ENCODE measurements at places on chromosomes 16 and 17. TPM values are rescaled to one million over a fixed set of nuclear protein-coding genes. Genes with fewer than 3 reads are reported as not detected.

CWC25 gene
- total RNA-seq: 77.8 TPM

KRTAP2-1 gene
- total RNA-seq: not detected

COG8 gene
- 57.4 TPM for total RNA-seq

KRTAP4-3 gene
- not detected for total RNA-seq

HSPB9 gene
- 0.69 TPM for total RNA-seq

GRCh38 chr16:86992587-86992986, 324.6 kb downstream of the C16orf95 start:
- peaks cover 31% of the 10 kb centered on the region for H3K4me1 ChIP-seq
- peaks cover 61% of the 10 kb centered on the region for H3K27me3 ChIP-seq
- H3K27ac ChIP-seq: no peak overlapping the region

- no peak for DNase-seq
- no peak overlapping the region for H3K4me3 ChIP-seq
- no peak overlapping the region for H3K27ac ChIP-seq
- H3K27me3 ChIP-seq: no peaks in the 10 kb centered on the region
- peaks cover 21% of the 10 kb centered on the region for H3K36me3 ChIP-seq
- no peaks in the 10 kb centered on the region for H3K4me1 ChIP-seq
Measured at GRCh38 chr17:80395402-80396151, 19.4 kb upstream of the ENDOV start.

DNA sequence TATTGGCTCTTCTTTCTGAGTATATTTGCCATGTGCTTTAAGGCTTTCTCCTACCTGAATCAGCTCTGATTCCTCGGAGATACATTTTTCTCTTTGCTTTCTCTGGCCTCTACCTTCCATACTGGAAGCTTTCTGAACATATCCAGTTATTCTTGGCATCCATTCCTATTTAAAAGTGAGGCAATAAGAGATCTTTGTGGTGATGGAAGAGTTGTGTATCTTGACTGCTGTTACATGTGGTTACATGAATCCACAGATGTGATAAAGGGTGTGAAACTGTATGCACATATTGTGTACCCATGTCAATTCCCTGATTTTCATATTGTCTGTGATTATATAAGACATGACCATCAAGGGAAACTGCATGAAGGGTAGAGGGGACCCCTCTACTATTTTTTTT, 24.4 kb downstream of the UBE2O start:
- H3K27me3 ChIP-seq: no peaks in the 10 kb centered on the region
- H3K4me1 ChIP-seq: no peaks in the 10 kb centered on the region
- no peaks in the 10 kb centered on the region for H3K36me3 ChIP-seq

DNA sequence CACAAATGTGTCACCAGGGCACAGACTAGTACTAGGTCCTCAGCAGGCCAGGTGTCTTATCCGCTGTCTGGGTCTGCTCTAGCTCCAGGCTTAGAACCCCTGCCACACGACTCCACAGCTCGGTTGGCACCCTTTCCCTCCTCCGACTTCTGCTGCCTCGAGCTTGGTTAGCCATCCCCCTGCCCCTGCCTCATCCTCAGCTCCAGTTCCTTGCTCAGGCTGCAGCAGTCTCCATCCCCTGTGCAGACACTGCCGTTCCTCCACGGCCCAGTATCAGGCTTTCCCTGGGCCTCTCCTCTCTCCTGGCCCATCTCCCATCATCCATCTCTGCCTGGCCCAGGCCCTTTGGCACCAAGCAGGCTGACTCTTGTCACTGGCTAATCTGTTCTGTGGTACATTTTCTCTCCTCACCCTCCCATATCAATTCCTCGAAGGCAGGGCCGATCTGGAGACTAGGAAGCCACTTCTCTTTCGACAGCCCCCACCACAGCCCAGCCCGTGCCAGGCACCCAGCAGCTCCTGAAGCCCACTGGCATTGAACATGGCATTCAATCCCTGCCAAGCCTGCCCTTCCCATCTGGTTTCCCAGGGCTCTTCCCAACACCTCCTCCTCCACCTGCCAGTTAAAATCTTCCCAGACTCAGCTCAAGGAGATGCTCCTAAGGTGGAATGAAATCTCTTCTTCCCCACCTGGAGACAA, 1.4 kb upstream of the GRN start:
- no peak overlapping the region for H3K27ac ChIP-seq
- H3K4me3 ChIP-seq: no peak overlapping the region
- DNase-seq: no peak
- peaks cover 14% of the 10 kb centered on the region for H3K4me1 ChIP-seq
- no peaks in the 10 kb centered on the region for H3K27me3 ChIP-seq
- H3K36me3 ChIP-seq: peaks cover 24% of the 10 kb centered on the region

DNA sequence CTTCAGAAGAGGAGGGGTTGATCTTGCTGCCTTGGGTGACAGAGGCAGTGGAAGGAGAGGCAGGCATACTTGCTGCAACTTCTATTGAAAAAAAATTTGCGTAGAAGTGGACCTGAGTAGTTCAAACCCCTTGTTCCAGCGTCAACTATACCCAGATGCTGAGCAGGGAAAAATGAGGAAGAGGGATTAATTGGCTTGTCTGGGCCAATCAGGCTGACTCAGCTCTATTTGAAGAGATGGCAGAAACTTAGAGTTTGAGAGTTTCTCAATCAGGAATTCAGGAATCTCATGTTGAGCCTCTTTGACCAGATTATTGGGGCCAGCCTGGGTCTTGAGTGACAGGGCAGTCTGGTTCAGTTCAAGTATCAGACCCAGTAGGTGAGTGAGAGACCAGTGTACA, 17.6 kb downstream of the CASC3 start:
- no peaks in the 10 kb centered on the region for H3K4me1 ChIP-seq
- no peak overlapping the region for H3K27ac ChIP-seq
- no peak overlapping the region for H3K4me3 ChIP-seq
- peaks cover 71% of the 10 kb centered on the region for H3K36me3 ChIP-seq
- no peak for DNase-seq
- H3K27me3 ChIP-seq: no peaks in the 10 kb centered on the region

- no peaks in the 10 kb centered on the region for H3K36me3 ChIP-seq
- DNase-seq: no peak
- H3K4me1 ChIP-seq: peaks cover 19% of the 10 kb centered on the region
- H3K27ac ChIP-seq: no peak overlapping the region
- no peaks in the 10 kb centered on the region for H3K27me3 ChIP-seq
- H3K4me3 ChIP-seq: no peak overlapping the region
Measured at GRCh38 chr17:52178012-52178411, 19.5 kb upstream of the CA10 start.

- H3K4me3 ChIP-seq: no peak overlapping the region
- no peaks in the 10 kb centered on the region for H3K36me3 ChIP-seq
- no peak for DNase-seq
- H3K4me1 ChIP-seq: no peaks in the 10 kb centered on the region
- peaks cover 71% of the 10 kb centered on the region for H3K27me3 ChIP-seq
Measured at GRCh38 chr16:20515688-20516090, 60.5 kb downstream of the ACSM2B start.

DNA sequence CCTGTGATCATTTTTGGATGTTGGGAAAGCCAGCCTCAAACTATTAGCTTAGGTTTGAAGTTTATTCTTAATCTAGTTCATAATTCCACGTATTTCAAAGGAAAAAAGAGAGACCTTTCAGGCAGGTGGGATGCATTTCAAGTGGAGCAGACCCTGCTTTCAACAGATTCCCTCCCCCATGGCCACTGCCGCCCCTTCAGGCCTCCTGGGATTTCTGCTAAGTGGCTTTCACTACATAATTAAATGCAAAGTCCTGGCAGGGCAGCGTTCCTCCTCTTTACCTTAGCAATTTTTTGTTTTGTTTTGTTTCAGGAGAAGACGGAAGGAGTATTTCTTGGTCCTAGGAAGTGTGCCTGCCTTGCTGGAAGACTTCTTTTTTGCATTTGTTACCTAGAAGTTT, 36.6 kb downstream of the MAF start:
- DNase-seq: no peak
- H3K27ac ChIP-seq: no peak overlapping the region
- no peaks in the 10 kb centered on the region for H3K36me3 ChIP-seq

- H3K36me3 ChIP-seq: peaks cover 29% of the 10 kb centered on the region
- peak; percentile 46 for DNase-seq
- H3K27me3 ChIP-seq: no peaks in the 10 kb centered on the region
- peak overlapping the region; percentile 97 for H3K27ac ChIP-seq
Measured at GRCh38 chr17:28950017-28950751, 1.1 kb downstream of the PHF12 start.

DNA sequence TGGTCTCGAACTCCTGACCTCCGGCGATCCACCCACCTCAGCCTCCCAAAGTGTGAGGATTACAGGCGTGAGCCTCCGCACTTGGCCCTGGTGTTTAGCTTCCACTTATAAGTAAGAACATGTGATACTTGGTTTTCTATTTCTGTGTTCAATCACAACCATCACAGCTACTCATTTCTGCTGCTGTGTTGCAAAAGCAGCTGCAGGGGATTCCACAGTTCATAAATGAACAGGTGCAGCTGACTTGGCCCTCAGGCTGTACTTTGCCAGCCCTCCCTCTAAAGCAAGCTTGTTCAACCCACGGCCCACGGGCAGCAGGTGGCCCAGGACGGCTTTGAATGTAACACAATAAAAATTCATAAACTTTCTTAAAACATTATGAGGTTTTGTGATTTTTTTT, 79.2 kb downstream of the SLC39A11 start:
- H3K27me3 ChIP-seq: no peaks in the 10 kb centered on the region
- peaks cover 8% of the 10 kb centered on the region for H3K4me1 ChIP-seq
- no peaks in the 10 kb centered on the region for H3K36me3 ChIP-seq
- no peak overlapping the region for H3K4me3 ChIP-seq
